Stimulated activated CD8-positive, alpha-beta memory T cell treated with anti-CD3 and anti-CD28 coated beads, Interleukin-7, amount 100 ng/mL, for 48 hours (primary cell): ENCODE measurements at places on chromosomes 11 and 22.

- no peak for DNase-seq
Measured at GRCh38 chr11:103546236-103546635, 437.0 kb downstream of the DYNC2H1 start.

DNA sequence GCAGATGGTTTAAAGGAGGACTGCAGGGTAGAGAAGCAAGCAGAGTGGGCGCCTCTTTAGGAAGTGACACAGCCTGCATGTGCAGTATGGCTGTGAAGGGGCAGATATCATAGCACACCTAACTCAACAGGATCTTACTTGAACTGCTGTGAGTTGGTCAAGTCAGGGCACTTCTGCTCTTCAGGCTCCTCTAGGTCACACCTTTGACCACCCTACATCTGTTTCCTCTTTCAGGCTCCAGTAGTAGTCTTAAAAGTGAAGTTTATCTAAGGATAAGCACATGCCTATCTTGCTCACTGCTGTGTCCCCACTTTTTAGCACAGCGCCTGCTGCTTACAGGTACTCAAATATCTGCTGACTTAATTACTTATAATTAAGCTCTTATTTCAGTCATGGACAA, 6.5 kb downstream of the MRPL16 start:
- DNase-seq: no peak

DNA sequence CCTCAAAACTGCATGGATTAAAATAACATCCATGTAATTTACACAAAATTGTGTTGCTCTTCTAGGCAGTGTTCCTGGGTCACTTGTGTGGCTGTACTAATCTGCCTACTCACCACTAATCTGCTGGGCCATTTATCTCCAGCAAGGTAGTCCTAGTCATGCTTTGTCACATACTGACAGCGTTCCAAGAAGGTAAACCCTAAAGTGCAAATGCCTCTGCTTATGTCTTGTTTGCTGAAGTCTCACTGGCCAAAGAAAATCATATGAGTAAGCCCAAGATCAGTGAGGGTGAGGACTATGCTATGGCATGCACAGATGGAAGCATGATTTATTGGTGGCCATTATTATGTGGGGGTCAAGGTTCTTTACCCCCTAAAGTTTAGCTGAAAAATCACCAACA, 630.2 kb upstream of the LUZP2 start:
- no peak for DNase-seq

DNA sequence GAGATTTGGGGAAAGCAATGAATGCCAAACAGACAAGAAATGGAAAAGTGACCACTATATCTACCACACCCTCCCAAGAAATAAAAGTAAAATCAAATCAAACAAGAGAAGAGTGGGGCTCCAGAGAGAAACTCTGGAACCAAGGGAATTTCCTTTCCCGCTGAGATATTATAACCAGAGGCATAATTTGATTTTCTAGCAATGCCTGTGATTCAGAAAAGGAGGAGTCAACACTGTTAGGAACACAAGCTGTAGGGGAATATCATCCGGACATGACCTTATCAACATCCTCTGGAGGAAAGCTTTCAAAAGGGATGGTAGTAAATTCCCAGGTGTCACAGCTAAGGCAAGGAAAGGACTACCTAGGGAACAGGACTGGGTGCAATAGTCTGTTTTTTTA, 29.6 kb upstream of the LRRC55 start:
- no peak for DNase-seq

DNA sequence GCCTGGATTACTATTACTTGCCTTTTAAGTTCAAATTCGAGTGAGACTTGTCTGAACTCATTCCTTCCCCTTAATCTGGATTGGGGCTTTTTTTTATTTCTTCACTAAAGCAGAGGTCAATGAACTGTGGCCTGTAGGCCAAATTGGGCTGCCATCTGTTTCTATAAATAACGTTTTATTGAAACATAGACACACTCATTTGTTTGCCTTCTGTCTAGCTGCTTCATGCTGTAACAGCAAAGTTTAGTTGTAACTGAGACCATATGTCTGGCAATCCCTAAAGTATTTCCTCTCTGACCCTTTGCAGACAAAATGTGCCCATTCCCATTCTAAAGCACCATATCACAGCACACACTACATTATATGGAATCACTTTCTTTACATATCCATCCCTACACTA, 207.9 kb upstream of the ISX start:
- no peak for DNase-seq

DNA sequence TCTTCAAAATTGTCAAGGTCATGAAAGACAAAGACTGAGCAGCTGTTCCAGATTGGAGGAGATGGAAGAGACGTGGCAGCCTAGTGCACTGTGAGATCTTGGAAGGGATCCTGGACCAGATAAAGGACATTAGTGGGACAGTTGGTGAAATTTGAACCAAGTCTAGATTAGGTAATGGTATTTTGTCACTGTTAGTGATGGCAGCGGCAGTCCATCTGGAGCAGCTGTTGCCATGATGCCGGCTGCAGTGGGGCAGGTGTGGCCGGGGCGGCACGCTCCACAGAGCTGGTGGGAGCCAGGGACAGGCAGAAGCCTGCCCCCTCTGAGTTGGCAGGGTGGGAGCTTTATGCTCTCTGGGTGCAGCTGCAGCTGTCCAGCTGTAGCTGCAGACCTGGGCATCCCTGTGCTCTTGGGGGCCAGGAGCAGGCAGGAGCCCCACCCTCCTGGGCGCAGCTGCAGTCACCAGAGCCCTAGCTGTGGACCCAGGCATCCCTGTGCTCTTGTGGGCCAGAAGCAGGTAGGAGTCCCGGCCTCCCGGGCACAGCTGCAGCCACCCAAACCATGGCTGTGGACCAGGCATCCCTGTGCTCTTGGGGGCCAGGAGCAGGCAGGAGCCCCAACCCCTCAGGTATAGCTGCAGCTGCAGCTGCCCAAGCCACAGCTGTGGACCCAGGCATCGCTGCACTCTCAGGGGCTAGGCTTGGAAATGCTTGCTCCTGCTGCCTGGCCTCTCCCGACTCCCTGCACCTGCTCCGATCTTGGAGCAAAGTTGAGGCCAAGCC, 20.7 kb downstream of the DIXDC1 start:
- no peak for DNase-seq

- DNase-seq: no peak
Measured at GRCh38 chr11:120226714-120227113, 13.2 kb upstream of the POU2F3 start.

DNA sequence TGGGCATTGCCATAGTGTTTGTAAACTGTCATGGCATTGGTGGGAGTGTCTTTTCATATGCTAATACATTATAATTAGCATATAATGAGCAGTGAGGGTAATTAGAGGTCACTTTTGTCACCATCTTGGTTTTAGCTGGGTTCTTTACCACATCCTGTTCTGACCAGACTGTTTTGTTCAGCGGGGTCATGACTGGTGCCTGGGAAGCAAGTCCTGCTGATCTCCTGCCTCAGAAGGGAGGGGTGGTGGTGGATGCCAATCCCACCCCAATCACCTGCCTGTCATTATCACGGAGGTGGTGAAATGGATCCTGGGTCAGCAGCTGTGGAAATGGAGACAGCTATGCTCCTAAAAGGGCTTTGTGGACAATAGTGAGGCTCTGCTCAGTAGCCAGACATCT, 31.2 kb downstream of the IL18 start:
- no peak for DNase-seq

GRCh38 chr22:22216450-22216959, 28.1 kb upstream of the VPREB1 start:
- DNase-seq: no peak

GRCh38 chr11:78041843-78042440, 18.9 kb upstream of the KCTD14 start:
- no peak for DNase-seq

GRCh38 chr11:117282956-117283355, 8.2 kb upstream of the BACE1-AS start:
- DNase-seq: no peak

DNA sequence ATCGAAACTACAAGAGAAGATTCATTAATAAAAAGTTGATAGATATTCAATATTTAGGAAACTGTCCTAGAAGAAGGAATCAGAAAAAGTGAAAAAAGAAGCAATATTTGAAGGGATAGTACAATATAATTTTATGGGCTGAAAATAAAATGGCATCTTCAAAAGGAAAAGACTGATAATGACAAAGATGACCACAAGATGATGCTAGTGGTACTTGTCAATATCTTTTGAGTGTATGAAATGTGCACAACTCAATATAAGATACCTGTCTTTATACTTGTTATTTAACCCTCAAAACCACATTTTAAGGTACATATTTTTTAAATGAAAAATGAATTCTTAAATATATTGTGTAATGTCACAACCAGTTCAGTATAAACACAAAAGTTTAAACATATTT, 1059.6 kb upstream of the RAG2 start:
- DNase-seq: no peak

DNA sequence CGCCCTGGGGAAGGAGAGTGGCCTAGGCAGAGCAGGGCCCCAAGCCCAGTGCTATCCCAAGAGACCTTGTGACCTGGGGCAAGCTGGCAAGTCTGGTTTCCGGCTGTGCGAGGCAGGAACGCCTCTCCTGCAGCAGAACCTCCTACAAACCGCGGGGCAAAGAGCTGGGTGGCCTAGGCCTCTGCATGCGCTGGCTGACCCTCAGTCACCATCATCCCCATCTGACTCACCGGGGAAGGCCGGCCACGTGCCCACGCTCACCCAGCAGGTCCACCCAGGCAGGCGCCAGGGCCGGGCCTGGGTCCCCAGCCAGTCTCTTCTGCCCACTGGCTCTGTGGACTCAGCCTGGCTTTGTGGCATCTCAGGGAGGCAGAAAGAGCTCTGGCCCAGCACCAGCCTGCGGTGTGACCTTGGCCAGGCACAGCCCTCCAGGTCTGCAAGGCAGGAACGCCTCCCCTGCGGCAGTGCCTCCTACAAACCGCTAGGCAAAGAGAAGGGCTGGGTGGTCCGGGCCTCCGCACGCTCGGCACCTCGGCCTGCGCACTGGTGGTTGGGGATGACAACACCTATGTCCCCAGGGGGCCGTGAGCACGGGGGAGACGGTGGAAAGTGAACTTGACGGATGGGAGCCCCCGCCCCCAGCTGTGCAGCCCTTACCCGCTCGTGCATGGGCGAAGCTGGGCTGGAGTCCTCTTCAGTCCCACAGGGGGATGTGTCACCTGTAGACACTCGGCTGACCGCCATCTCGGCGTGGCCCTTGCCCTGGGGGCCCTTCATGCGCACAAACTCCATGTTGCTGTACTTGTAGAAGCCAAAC, 38.2 kb downstream of the KIAA0930 start:
- no peak for DNase-seq

DNA sequence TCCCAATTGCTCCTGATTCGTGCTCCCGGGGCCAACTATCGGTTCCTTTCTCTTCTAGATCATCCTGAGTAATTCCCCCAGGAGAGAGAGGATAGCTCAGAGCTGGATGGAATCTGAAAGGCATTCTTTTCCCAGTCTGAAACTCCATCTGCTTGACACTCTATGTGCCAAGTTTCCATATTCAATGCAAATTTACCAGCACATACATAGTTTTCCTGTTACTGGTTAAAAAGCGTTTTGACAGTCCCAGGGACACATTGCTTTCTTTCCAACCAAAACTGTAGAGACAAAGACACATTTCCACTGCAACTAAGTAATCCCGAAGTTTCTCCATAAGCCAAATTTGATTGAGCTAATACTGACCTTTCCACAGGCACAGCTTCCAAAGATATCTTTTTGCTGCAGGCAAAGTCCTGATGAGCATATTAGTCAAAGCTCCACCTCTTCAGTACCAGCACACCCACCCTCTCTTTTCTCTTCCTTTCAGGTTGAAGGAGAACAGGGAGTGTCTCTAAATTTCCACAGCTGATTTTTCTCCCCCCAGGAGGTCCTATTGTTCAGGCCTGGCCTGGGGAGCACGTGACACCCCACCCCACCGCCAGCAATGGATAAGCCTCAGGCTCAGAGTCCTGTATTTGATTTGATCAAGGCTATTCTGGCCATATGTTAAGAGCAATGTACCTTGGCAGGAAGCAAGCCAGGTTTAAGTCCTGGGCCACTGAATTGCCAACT, 9.7 kb upstream of the ANKK1 start:
- DNase-seq: no peak

DNA sequence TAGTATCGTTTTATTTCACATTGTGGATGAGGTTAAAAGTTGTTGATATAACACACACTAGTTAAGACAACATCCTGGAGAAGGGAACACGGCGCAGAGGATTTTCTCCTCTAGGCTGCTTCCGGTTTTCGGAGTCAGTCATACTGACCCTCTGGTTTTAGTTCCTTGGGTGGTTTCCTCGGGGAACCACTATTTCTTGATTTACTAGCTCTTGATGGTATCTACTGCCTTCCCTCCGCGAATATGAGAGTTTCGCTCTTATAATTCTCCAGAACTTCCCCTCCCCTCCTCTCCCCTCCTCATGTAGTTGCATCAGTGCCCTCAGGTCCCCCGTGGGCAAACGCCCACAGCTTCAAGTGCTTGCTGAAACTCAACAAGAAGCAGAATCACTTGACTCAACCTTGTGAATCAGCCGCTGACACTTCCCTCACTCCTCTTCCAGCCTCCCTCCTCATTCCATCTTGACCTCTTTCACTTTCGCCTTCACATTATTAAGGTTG, 15.9 kb upstream of the APOBEC3A start:
- peak; percentile 84 for DNase-seq

DNA sequence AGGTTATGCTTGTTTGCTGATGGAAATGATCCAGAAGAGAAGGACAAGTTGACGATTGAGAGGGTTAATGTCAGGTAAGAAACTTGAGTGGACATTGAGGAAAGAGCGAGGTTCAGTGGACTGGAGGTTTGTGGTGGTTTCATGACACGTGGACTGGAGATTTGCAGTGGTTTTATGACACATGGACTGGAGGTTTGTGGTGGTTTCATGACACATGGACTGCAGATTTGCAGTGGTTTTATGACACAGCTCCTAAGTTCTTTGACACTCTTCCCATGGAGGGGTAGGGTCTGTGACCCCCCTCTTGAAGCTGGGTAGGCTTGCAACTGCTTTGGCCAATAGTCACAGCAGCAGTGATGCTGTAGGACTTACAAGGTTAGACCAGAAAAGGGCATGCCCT, 5.4 kb upstream of the MAPK8IP2 start:
- DNase-seq: no peak

- DNase-seq: no peak
Measured at GRCh38 chr11:45165386-45165785, 18.9 kb downstream of the PRDM11 start.

- DNase-seq: no peak
Measured at GRCh38 chr11:93389737-93390136, 59.2 kb downstream of the DEUP1 start.

DNA sequence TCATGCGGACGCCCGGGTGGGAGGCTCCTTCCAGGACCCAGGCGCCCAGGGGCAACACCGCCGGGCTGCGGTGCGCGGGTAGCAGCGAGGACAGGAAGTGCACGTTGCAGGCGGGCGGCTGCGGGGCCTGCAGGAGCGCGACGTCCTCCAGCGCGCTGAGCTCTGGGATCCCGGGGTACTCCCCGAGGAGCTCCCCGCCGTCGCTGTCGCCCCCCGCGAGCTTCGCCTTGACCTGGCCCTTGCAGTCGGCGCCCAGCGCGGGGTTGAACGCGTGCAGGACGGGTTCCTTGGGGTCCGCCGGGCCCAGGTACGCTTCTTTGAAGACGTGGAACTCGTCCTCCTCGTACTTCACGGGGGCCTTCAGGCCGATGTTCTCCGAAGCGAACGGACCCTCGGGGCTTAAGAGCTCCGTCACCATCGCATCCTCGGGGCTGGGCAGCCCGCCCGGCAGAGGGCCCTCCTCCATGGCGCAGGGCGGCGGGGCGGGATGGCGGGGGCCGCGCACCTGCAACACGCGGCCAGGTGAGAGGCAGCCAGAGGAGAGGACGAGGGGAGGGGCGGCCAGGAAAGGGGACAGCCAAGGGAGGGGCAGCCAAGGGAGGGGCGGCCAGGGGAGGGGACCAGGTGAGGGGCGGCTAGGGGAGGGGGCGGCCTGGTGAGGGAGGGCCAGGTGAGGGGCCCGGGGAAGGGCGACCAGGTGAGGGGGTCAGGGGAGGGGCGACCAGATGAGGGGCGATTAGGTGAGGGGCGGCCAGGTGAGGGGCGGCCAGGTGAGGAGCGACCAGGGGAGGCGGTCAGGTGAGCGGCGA, 921 bp downstream of the TESMIN start:
- no peak for DNase-seq
